NB4 (cell line): ENCODE measurements at places on chromosomes 2 and 18.
A peak's percentile ranks its signal among the peaks of the same experiment; 100 is the strongest.

- no peak for DNase-seq
These were observed 262.2 kb downstream of the ALK start for GRCh38 chr2:29659178-29659577.

GRCh38 chr2:25132299-25132635, 36.1 kb downstream of the POMC start:
- no peak for DNase-seq

DNA sequence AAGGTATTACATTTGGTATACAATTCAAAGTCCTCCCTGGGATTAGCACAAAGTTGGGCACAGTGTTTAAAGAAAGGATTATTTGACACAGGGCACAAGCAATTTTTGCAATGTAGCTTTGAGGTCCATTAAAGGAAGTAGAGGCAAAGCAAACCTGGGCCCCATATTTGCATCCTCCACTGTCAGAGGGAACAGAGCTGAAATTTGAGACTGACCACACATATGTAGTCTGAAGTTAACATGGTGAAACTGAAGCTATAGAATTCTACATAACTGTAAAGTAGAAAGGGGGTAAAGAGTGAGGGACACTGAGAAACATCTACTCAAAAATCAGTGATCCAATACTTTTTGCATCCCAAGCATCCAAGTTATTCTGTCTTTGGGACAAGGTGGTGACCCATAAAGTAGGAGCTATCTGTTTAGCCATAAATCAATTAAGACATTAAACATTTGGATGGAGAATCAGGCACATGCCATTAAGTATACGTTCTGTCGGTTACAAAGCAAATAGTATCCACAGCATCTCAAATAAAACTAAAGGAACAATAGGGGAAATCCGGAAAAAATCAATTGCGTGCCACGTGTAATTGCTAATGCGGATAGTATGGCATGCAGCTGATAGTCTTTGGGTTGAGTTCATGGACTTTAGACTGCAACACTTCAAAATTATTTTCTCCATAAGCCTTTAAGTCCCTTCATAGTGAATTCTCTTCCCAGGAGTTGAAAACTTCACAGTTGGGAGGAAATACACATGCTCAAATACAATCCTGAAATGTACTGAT, 72.6 kb downstream of the PLEKHM3 start:
- DNase-seq: no peak

- no peak for DNase-seq
These were observed 59.2 kb upstream of the LYPD6B start for GRCh38 chr2:148979164-148979918.

DNA sequence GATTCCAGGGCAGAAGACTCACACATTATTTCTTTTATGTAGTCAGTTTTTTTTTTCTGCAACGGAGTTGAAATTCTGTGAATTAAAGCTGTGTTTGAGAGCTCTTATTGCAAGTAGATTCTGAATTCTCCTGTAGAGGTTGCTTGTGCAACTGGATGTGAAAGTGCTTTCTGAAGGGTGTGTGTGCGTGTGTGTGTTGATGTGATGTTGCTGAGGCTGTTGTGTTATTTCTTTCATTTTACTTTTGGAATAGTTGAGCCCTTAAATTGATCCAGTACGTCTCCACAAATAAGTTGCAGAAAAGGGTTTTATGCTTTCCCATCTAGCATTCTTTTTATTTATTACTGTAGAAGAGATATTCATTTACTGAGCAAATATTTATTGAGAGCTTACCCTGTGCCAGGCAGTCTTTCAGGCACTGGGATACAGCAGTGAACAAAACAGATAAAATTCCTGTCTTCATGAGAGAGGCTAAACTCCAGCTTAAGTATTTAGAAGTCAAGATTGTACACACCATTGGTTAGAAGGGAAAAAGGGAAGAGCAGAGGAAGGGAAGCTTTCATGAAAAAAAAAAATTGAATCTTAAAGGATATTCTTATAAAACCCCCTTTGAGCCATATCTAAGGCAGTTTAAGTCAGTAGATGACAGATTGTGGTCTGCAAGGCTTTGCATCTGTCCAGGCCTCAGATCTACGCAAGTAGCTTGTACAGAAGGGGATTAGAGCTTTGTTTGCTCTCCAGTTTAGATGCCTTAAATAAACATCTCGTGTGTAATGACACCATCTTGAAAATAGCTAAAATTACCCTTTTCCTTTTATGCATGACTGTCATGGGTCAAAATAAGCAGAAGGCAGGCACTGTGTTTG, 58.2 kb downstream of the MYO1B start:
- DNase-seq: no peak

GRCh38 chr2:168194784-168195522, 52.4 kb downstream of the STK39 start:
- no peak for DNase-seq

DNA sequence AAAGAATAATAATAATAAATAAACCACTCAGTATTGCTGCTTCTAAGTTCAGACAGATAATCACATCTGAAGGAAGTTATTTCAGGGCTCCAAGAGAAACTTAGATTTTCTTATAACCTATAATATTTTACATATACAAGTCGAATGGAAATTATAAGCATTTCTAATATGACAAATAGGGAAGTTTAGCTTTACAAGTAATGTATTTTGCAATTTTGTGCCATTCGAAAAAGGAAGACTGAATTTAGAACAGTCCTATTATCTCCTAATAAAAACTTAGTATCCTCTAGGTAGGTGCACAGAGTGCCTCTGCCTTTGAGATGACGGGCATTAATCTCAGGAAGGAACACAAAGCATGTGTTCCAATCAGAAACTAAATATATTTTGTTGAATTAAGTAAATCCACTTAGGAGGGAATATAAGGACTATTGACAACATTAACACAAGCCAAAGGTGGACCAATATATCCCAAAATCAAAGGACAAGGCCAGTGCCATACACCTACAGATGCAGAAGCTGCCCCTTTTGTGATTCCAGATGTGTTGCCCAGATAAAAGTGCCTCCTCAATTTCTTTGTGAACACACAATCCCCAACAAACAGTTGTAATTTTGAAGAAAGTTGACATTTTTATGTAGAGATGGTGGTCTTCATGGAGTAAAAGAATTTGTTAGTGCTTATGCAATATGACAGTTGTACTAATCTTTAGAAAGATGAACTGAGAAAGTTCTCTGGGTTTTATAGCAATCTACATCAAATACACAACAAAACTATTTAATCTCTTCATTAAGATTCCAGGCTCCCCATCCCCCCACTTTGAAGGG, 36.6 kb downstream of the PTCD3 start:
- DNase-seq: no peak

GRCh38 chr18:23872701-23873550, 141.6 kb upstream of the TTC39C start:
- DNase-seq: no peak

DNA sequence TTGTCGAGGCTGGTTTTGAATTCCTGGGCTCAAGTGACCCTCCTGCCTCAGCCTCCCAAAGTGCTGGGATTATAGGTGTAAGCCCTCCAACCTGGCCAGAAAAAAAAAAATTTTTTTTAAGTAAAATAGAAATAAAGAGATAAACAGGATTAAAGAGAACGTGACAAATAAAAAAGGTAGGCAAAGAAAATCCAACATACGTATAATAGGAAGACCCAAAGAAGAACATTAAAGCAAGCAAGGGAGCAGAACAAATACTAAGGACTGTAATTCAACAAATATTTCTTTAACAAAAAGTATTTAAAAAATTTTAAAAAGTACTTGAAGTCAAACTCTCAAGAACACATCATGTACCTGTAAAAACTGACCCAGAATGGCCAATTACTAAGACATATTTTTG, 56.4 kb downstream of the PTPN2 start:
- DNase-seq: no peak

DNA sequence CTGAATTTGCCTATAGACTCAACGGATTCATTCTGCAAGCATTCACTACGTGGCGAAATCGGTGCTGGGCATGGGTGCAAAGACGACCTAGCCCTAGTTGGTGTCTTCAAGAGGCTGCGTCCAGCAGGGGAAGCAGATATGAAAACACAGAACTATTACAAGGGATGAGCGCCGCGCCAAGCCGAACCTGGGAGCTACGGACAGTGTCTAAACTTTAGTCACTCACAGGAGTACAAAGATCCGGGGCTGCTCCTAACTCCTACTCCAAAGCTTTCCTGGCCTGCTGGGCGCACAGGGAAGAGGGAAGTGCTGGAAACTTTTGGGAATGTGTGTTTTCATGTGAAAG, 732 bp upstream of the ANXA4 start:
- peak; percentile 91 for DNase-seq

- DNase-seq: no peak
These were observed 754.6 kb upstream of the SOX11 start for GRCh38 chr2:4937550-4937949.

GRCh38 chr2:37767046-37767445, 95.6 kb upstream of the CDC42EP3 start:
- no peak for DNase-seq

- DNase-seq: no peak
These were observed 101.3 kb downstream of the OSBPL1A start for GRCh38 chr18:24296276-24296675.

DNA sequence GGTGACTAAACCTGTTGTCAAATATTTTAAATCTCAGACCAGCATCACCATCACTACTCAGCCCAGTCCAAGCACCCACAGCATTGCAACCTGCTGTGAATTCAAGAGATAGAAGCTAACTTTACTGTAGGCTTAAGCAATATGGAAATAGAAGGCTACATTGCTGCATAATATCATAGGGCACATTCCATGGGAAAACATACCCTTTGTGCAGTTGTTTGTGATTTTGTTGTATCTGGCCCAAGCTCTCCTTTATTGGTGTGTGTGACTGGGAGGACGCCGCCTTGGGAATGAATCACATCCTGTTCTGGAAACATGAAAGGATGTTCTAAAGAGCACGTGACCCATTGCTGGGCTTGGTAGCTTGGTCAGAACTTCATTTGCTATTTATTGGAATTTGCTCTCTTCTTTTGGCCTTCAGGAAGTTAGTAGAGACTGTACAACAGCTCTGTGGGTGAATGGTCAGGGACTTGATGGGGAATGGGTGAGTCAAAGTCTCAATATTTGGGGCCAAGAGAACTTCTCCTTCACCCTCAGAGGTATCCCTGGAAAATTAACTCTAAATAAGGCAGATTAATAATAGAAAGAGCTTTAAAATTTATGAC, 106.8 kb upstream of the SERPINE2 start:
- DNase-seq: no peak

GRCh38 chr2:85312404-85312803, 15.4 kb downstream of the TGOLN2 start:
- no peak for DNase-seq

GRCh38 chr2:43227830-43228281, 1.4 kb upstream of the ZFP36L2 start:
- no peak for DNase-seq

- DNase-seq: no peak
These were observed 330.6 kb downstream of the RND3 start for GRCh38 chr2:150156876-150157275.

DNA sequence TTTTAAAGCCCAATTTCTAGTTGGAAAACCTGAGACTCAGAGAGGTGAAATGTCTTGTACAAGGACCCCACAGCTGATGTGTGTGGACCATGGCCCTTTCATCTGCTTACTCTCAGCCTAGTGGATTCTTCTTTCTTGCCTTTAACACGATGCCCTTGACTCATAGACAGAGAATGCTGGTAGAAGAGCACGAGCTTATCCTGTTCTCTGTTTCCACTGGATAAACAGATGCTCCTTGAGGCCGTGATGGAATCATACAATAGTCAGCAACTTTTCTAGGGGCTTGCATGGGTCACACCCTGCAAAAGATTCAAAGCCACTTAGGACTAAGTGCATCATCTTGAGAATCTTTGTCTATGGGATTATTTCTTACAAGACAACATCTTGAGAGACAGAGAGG, 50.9 kb downstream of the MYCN start:
- no peak for DNase-seq

DNA sequence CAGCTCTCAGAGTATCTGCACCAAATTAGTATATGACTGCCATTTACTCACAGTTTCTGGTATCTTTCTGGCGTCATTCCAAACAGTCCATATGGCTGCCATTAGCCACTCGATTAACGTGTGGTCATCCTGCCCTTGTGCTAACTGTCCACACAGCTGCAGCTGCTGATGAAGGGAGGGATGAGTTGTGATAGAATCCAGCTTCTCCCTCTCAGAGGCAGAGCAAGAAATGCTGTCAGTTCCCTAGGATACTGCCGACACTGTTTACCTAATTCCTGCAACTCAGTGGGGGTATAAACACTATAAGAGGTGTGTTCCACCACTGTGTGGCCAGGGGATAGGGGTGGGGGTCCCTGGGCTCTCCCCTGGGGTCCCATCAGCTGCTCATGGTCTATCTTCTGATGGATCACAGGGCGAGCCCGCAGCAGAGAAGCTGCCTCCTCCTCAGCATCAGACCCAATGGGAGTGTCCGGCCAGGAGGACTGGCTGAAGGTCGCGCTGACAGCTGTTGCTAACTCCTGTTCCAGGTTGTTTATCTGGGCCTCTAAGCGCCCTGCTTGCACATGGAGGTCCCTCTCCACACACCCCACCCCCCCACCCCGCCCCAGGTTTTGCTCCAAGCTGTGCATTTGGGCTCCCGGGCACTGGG, 17.3 kb upstream of the KLHL23 start:
- no peak for DNase-seq

DNA sequence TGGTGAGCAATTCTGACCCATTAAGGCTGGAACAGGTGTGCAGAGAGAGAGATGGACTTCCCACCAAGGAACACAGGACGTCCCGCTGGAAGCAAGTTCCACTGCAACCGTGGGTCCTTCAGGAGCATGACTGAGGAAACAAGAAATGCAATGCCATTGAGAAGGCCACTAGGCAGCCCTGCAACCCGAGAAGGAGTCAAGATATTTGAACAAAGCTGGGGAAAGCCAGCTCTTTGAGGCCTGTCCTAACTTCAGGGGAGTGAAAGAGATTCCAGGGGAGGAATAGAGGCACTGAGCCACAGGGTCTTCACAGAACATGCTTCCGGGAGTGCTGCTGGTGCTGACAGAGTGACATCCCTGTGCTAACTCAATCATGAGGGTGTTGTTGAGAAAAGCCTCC, 153.8 kb upstream of the ZNF236 start:
- no peak for DNase-seq

GRCh38 chr2:206989311-206989710, 50.0 kb downstream of the CPO start:
- DNase-seq: peak; percentile 54

- no peak for DNase-seq
These were observed 97.3 kb upstream of the CREB1 start for GRCh38 chr2:207432453-207432852.
